ENCODE measurements at places on chromosomes 2 and 18.

GRCh38 chr18:44079606-44080005 lies 601.1 kb upstream of the SETBP1 start:
- DNase-seq, result no peak

GRCh38 chr2:10254373-10255188 lies 48.1 kb upstream of the HPCAL1 start:
- no peak for DNase-seq

DNA sequence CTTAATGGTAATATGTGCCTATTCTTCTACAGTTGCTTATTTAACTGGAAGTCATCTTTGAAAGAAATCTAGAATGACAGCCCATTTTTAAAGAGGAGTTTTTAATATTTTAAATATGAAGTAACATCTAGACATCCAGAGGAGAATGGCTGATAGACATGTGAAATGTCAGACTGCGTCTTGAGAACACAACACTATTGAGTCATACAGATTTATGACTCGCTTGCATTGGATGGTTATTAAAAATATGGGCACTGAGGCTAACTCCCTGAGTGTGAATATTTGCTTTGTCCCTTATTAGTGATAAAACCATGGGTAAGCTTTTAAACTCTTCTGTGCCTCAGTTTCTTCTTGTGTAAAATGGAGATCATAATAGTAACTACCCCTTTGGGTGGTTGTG lies 22.9 kb downstream of the TDRD15 start:
- no peak for DNase-seq

GRCh38 chr2:126906781-126907180 lies 8.1 kb downstream of the TEX51 start:
- DNase-seq, result no peak

- no peak for DNase-seq
These were observed 6.0 kb downstream of the MRPL30 start for GRCh38 chr2:99187011-99187410.

DNA sequence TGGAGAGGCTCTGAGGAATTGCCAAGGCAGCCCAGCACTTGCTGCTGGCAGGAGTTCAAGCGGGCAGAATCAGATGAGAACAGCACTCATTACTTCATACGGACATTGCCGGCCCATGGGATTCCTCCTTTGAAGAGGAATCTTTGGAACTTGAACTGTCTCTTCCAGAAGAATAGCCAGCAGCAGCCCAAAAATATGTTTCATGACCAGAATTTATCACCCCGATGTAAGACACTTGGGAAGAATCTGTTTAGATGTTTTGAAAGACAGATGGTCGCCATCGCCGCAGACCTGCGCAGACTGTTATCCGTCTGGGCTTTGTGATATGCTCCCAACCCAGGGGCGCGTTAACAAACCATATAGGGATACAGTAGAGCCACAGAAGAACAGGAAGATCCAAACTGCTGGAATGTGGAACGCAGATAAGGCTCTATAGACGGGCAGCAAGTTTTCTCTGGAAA lies 3.7 kb upstream of the ADI1 start:
- no peak for DNase-seq

DNA sequence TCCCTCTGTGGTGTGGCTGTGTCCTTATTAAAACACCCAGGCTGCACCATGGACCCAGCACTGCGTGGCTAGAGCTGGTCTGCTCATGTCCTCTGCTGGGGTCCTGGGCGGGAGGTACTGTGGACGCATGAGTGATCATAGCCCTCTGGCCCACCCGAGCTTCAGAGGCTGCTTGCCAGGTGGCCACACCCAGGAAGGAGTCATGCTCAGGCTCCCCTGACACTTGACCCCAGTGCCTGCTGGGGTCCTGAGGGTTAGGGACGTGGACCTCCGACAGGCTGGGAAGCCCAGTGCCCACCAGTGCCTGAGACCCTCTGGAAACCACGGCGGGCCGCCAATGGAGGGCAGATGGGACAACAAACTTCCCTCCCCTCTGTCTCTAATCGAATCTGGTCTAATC lies 66.3 kb upstream of the HS6ST1 start:
- DNase-seq, result no peak

GRCh38 chr18:48922801-48923730 lies 27.7 kb downstream of the SMAD7 start:
- no peak for DNase-seq

GRCh38 chr18:53152476-53152875 lies 812.5 kb downstream of the DCC start:
- DNase-seq, result no peak

DNA sequence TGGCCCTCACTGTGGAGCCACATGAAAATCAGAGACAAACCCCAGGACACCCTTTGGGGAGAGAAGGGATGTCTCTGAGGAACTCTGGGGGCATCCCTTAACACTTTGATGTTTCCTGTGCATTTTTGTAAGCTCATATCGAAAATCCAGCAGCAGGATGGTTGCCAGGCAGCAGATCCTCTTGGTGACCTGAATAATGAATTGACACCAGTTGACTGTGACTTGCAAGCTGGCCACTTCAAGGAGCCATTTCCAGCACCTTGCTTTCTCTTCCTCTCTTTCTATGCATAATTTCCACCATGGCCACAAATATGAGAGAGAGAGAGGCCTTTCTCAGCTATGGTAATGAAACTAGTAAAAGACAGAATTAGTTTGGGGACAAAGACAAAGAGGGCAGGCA lies 91.7 kb downstream of the NRP2 start:
- DNase-seq, result no peak

DNA sequence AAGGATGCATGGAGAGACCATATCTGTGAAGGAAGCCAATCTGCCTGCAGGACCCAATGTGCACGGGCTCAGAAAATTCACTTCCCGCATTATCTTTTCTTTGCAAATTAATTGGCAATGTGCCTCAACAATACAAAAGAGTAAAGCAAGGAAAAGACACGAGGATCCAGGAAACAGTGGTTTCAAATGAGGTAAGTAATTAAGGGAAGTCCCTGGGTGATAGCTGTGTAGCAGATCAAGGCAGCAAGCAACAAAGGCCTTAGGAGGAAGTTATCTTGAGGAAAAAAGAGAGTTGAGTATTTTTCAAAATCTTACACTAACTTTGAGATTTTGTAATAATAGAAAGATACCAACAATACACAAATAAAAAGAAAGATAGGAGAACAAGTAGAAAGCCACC lies 44.3 kb upstream of the TGIF1 start:
- no peak for DNase-seq

- DNase-seq, result no peak
These were observed 45.7 kb downstream of the APOB start for GRCh38 chr2:20997953-20998722.

DNA sequence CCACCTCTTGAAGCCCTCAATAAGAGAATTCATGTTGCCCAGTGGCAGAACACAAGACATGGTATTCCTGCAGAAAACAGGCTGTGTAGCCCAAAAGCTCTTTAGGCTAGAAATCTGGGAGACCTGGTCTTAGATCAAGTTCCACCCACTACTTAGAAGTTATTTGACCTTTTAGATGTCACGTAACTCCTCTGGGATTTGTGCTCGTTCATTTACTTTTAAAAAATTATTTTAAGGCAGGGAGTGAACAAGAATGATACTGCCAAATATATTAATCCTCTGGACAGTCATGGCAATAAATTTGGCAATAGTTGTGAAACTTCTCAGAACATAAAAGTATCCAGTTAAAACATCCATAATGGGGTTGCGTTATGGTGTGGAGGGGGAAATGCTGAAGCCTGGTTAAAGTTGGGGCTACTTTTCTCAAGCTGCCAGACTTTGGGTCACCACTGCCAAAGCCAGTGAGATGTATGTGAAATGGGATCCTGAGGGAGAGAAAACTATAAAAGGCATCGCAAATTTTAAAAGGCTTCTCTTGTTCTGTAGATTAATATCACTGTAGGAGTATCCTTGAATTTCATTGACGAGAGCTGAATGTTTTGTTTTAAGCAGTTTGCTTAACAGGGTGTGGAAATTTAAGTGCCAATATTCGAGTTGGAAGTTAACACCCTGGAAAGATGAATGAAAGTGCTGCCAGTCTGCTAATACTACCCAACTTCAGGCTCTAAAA lies 15.8 kb downstream of the DAPL1 start:
- DNase-seq, result no peak

GRCh38 chr18:9210966-9211365 lies 74.4 kb downstream of the ANKRD12 start:
- DNase-seq, result no peak

DNA sequence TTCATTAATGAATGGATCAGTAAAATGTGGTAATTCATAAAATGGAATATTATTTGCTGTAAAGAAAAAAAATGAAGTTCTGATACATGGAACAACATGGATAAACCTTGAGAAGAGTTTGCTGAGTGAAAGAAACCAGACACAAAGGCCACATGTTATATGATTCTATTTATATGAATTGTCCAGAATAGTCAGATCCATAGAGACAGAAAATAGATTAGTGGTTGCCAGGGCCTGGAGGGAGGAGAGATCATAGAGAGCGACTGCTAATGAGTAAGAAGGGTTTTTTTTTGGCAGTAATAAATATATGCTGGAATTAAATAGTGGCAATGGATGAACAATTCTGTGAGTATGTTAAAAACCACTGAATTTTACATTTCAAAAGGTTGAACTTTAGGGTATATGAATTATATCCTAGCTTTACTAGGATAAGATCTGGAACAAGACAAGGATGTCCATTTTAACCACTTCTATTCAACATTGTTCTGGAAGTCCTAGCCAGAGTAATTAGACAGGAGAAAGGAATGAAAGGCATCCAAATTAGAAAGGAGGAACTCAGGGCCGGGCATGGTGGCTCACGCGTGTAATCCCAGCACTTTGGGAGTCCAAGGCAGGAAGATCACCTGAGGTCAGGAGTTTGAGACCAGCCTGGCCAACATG lies 48.8 kb downstream of the MAPRE2 start:
- no peak for DNase-seq

DNA sequence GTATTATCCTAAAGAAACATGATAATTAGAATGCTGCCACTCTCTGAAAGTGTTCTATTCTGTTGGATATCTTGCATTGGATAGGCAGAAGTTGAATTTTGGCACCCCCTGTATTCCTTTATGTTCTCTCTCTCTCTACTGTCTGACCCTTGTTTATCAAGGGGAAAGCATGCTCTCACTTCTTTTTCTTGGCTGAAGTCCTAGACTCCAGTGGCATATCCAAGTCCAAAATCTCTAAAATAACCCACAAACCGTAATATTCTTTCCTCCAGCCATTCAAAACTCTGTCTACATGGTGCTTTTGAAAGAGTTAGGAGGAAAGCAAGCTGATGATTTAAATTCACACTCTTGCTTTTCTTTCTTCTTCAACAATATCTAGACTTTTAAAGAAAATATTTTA lies 669.7 kb downstream of the TDRD15 start:
- DNase-seq, result no peak

DNA sequence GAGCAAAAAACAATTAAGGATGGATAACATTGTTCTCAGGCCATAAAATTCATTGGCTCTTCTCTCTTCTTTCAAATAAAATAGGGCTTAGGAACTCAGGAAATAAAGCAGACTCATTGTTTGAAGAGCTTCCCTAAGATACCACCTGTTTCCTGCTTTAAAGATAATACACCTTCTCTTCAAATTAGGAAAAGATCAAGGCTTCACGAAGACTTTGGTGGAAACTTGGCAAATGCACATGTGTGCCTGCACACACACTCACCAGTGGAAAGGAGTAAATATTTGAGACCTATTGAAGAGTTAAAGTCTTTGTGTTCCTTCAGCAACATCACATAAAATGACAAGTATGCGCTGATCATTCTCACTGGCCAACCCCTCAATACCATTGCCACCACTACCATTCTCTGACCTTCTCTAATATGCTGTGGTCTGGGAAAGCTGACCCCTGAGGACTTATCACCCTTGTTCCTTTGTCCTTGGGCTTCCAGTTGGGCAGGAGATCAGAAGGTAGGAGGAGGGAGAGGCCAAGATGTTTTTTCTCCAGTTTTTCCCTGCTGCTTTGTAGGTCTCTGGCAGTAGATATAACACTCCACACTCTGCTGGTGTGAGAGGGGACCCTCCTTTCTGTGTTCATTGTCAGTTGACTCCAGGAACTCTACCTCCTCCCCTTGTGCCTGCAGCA lies 53.5 kb upstream of the SPOPL start:
- no peak for DNase-seq

DNA sequence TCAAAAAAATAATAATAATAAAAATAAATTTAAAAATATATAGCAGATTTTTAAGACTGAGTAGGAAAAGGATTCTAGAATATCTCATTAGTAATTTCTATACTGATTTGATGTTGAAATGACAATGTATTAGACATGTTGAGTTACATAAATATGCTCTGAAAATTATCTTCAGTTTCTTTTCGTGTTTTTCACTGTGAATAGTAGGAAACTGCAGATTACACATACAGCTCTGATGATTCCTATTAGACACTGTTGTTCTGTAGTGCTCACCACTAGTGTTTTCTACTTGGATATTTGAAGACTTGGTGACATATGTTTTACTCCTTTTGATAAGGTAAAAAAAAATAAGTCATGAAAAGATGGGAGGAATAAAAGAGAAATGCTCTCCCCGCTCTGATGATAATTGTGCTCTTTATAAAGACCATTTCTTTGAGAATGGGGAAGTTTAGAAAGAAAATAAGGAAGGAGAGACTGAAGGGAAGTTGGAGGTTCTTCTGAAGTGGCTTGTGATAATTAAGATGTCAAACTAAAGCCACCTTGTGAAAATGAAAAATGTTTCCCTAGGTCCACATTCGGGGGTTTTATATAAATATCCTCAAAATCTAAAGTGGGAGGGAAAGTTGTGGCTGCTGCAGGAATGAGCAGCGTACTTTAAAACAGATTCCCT lies 52.9 kb downstream of the SLC9A2 start:
- no peak for DNase-seq

GRCh38 chr2:241391892-241392665 lies 36.0 kb downstream of the FARP2 start:
- DNase-seq, result no peak

GRCh38 chr2:215811003-215811402 lies 202.3 kb downstream of the MREG start:
- no peak for DNase-seq

- DNase-seq, result no peak
These were observed 375.8 kb upstream of the LYPD1 start for GRCh38 chr2:133045787-133046186.

- DNase-seq, result no peak
These were observed 555.2 kb downstream of the STK39 start for GRCh38 chr2:167692191-167692590.

DNA sequence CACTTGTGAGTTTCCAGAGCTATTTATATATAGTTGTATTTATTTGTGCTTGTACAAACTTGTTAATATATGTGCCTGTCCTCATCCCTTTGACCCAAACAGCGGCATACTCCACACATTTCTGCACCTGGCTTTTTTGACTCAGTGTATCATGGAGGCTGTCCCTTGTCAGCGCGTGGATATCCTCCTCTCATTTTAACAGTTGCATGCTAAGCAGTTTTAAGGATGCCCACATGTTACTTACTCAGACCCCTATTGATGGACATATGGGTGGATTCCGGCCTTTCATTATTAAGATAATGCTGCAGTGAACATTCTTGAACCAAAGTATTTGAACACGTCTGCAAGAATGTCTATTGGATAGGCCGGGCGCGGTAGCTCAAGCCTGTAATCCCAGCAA lies 655 bp upstream of the MREG start:
- DNase-seq, result no peak

DNA sequence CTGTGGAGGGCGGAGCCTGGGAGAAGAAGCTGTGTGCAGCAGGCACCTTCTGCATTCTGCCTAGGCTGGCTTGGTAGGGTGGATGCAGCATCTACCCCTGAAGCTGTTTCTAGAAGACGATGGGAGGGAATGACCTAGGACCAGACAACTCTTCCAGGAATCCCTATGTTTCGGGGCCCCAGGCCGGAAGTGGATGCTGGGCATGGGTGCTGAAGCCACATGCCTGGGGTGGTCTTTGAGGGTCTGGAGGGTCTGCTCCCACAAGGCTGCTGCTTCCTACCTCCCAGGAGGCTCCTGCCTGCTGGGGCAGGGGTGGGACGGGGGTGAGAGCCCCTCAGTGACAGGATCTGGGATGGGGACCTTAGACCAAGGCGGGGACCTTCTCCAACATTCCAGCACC lies 61.0 kb downstream of the CIB4 start:
- no peak for DNase-seq
